ENCODE measurements at places on chromosomes 6 and 20.

DNA sequence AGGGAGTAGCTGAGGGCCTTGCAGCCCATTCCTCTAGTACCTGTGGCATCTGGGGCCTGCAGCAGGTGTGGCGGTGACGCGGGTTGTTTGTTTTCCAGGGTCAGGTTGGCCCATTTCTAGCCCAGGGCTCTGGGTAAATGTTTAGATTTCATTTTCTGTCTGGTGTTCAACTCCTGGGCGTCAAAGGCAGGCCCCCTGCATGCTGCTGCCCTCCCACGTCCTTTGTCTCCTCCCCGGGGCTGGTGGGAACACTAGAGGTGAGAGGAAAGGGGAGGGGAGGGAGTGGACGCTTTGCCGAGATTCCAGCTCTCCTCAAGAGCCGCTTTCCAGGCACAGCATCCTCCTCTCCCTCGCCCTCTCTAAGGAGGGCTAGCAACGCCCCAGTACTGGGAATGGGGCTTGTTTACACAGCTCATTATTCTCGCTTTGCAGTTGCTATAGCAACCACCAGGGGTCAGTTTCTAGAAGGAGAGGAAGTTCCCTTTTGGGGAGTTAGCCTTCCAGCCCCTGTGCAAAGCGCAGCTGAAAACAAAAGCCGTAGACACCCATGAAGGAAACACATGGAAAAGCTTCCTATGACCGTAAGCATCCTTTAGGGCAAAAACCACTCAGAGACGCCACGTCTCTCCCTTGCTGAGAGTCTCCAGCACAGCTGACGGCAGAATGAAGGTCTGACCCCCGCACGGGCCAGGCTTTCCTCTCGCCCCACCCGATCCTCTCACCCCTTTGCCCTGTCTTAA is 170.6 kb downstream of the LY86 start:
- DNase-seq, result no peak

- no peak for DNase-seq
Observed at GRCh38 chr6:85416049-85416448, 33.8 kb upstream of the NT5E start.

GRCh38 chr6:12151433-12151820 is 138.7 kb upstream of the EDN1 start:
- DNase-seq, result no peak

DNA sequence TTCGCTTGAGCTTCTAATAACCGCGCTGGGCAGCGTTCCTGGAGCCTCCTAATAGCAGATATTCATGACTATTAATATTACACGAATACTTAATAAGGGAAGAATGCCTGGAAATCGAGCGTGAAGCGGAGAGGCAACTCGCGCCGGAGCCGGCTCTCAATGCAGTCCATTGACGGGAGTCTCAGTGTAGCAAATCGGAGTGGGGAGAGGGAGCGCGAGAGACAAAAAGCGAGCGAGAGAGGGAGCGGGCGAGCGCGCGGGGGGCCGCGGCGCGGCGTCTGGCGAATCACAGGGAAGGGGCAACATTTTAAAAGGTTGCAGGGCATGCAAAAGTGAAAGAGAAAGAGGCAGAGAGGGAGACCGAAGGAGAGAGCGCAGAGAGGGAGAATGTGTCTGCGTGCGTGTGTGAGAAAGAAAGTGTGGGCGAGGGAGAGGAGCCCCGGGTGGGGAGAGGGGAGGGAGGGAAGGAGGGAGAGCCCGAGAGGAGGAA is 2.9 kb downstream of the TFAP2A start:
- no peak for DNase-seq

DNA sequence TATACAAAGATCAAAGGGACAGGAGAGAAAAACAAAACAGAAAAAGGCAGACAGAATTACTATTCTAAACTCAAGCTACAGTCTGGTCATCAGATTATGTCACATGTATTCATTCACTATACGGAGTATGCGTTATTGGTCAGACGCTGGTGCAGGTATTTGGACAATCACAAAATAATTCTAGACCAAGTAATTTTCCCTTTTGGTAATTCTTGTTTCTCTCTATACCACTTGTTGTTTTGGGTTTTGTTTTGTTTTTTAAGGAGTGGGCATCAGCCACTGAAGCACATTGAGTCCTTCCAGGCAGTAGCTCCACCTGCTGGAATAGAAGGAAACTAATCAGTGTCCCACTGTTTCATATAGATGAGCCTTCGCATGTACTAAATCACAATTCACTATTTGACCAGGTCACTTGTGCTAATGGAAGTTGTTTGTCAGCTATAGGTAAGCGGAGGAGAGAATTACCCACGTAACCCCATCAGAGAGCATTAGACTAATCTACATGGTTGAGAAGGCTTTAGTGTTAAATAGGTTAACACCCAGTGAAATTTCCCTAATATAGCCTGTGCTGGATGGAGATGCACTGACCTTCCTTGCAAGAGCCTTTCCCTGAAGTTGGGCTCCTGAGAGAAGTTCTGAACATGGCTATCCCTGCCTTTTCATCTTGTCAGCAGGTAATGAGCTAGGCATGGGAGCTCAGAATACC is 77.9 kb downstream of the TNFAIP3 start:
- no peak for DNase-seq

DNA sequence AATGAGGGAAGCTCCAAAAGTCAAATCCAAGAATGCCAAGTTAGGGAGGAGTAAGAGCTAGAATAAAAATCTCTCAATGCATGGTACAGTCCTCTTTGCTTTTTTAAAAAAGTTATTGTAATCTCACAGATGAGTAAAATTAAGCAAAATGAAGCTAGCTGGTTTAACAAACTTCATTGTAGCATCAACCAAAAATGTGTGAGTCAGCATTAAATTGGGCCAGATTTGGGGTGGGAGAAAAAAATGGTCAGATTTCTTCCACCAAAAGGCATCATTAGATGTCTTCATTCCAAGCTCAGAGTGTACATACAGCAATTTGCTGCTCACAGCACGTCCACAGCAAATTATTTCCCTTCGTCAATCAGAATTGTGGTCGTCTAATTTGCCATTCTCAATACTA is 441.5 kb upstream of the FLRT3 start:
- DNase-seq, result no peak

GRCh38 chr6:80517525-80517924 is 411.1 kb downstream of the BCKDHB start:
- DNase-seq, result no peak

DNA sequence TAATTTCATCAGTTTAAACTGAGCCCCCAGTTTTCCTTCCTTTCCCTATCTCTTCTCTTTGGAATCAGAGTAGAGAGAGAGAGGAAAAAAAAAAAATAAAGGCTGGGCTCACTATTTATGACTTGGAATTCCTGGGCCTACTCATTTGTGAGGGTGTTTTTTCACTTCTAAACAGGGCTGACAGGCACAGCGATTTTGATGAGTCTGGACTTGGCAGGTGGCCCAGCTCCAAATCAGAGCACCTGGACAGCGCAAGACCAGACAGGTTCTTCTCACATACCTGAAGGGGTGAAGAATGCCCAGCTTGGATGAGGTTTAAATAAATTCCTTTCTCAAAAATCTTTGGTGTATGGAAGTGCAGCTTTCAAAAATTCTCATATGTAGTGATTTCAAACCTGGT is 122.2 kb downstream of the KIF13A start:
- DNase-seq, result no peak

GRCh38 chr6:156791320-156791850 is 14.2 kb downstream of the ARID1B start:
- DNase-seq, result no peak

DNA sequence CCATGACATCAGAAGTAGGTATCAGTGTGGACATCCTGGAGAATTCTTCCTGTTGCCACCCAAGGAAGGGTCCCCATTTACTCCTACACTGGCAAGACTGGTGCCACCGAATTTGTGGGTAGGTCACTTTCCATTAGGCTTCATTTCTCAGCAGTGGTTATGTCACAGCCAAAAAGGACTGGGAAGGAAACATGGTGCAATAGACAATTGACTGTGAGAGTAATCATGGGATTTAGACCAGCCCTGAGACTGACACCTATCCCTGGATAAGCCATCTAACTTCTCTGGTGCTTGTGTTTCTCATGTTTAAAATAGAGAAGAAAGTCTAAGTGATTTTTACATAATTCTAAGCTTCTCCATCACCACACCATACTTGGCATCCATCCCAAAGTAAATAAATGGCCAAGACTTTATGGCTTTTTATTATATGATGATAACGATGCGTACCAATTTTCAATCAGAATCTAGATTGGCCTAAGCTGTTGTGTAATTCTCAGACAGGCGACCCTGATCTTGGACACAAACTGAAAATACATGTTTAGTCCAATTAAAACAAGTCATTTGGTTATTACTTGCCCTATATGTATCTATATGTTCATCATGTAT is 10.2 kb downstream of the SMPDL3A start:
- DNase-seq, result no peak

DNA sequence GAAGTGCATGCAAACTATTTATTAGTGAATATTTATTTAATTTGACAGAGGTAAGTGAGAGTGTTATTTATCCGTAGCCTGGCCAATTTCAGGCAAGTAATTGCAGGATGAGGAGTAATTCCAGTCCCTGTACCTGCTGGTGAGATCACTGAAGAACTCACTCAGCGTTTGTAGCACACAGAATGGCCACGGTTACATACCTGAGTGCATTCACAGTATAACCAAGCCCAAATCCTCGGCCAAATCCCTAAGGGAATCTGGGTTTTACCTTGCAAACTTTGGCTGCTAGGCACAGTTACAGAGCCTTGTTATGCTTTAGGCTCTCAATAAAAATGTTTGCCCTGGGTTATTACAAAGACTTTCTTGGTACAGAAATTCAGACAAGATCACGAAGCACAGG is 93.3 kb downstream of the KCNQ5 start:
- no peak for DNase-seq

DNA sequence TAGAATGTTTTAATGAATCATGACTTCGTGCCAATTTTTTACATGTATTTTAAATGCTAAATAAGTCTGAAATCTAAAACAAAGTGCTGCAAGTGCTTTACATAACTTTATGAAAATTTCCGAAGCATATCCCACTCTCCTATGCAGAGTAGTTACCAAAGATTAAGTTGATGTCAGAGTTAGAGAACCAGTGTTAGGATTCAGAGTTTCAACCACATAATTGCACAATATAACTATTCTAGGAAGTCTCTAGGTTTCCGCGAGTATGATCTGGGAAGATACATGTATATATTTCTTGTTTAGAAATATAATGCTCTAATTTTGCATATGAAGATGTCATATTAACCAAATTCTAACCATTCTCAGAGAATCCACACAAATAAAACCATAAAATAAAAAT is 74.8 kb downstream of the ASCC3 start:
- DNase-seq, result no peak

GRCh38 chr6:21180155-21180554 is 413.4 kb upstream of the SOX4 start:
- DNase-seq, result no peak

DNA sequence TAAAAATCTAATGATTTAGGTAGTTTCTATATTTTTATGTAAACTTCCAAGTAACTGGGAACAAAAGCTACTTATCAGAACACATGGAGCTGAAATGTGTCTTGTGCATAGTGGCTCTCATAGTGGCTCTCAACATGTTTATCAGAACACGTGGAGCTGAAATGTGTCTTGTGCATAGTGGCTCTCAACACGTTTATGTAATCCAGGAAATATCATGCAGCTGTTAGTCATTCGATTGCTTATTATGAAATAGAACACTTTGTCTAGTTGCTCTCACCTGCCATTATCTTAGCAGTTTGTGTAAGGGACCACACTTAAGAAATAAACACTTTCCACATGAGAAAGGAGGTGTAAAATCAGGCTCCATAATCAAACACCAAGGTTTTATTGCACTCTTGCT is 119.2 kb upstream of the ASCC3 start:
- no peak for DNase-seq
